Activated CD4-positive, alpha-beta T cell treated with anti-CD3 and anti-CD28 coated beads for 1 hour (primary cell): ENCODE measurements at places on chromosomes 3 and 15.

GRCh38 chr15:69087366-69087976 is 73.0 kb upstream of the GLCE start:
- no peak for DNase-seq

DNA sequence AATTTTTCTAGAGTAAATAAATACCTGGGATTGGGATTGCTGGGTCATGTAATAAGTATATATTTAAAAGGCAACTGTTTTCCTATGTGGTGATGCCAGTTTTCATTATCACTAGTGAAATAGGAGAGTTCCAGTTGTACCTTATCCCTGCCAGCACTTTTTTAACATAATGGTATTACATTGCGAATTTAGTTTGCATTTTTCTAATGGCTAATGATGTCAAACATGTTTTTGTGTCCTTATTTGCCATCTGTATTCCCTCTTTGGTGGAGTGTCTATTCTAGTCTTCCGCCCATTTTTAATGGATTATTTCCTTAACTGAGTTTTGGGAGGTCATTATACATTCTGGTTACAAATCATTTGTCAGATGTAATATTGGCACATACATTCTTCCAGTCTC is 88.3 kb downstream of the GHSR start:
- DNase-seq, result no peak

DNA sequence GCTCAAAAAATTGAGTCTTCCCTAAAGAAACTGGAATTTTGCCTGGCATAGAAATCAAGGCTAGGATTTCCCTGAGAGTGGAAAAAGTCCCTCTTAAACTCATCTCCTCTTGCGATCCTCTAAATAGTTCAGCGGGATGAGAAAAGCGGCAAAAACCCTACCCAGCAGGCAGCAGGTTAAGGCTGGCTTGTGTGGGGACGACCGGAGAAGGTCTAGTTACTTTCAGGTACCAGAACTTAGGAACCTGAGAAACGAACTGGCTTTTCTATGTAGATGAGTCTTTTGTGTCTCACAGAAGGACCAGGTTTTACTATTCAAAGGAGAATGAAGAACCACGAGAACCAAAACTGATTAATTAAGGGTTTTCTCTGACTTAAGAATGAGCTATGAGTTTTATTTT is 523.7 kb upstream of the TGFBR2 start:
- DNase-seq, result no peak

DNA sequence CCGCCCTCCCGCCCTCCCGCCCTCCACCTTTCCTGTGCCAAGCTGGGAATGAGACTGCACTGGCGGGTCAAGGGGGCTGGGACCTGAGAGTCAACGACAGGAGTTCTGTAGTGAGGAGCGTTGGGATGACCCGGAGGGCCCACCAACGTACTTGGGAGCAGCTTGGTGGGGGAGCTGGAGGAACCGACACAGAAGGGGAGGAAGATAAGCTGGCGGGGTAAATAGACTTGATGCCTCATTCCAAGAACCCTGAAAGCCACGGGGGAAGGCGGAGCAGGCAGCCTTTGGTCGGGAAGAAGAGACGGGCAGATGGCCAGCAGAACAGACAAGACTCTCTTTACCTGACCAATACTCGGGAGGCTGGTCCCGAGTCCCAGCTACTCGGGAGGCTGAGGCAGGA is 277 bp downstream of the FMN1 start:
- DNase-seq, result no peak

- DNase-seq, result no peak
Observed at GRCh38 chr3:4850928-4851265, 128.3 kb upstream of the BHLHE40 start.
